ENCODE measurements at places on chromosomes 4 and X.

DNA sequence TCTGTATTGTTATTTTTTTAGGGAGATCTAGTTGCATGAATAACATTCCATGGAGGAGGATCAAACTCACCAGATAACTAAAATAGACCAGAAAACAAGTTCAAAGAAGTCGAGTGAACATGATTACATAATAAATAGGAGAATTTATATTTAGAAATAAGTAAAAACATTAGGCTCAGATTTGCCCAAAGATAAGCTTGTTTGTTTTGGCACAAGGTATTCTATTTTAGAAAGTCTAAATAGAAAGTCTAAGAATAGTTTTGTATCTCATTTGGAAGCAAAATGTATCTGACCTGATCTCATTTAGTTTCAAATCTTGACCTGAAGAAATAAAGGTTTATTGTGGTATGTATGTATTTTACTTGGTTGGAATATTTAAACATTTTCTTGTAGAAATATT, 670.6 kb upstream of the GALNTL6 start:
- no peak for DNase-seq

DNA sequence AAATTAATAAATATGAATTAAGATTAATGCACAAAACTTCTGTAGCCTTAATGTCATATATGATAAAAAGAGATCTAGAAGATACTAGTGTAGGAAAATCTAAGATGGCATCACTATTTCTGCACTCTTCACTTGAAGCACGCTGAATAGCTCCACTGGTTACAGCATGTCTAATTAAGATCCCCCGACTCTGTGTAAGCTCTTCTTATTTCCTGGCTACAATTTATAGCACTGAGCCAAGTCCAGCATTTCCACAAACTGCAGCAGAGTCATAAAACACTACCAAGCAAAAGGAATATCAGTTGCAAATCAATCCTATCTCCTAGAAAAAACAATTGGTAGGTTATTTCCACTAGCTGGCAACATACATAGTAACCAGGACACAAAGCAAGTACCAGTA, 1.3 kb upstream of the CCNA2 start:
- no peak for DNase-seq

DNA sequence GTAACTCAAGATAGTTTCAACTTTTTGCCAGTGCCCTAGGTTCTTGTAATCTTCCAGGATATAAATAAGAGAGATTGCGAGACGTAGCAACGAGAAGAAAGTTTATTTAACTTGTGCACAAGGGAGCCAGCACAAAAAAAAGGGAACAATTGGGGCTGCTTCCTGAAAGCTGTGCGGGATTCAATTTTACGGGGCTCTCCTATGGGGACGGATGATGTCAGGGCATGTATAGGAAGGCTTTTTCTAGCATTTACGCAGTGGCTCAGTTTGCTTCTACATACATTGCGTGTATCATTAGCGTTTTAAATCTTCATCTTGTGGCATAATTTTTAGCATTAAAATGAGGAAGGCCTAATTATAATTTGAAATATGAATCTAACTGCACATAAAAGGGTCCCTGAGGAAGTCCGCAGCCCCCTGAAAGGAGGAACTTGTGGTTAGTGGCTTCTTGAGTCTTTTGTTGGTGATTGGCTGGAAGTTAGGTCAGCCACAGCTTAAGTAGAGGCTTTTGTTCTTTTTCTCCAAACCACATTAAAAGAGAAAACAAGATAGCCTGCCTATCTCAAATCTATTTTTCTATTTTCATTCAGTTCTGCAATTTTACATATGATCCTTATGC, 668.2 kb upstream of the NDST4 start:
- no peak for DNase-seq

DNA sequence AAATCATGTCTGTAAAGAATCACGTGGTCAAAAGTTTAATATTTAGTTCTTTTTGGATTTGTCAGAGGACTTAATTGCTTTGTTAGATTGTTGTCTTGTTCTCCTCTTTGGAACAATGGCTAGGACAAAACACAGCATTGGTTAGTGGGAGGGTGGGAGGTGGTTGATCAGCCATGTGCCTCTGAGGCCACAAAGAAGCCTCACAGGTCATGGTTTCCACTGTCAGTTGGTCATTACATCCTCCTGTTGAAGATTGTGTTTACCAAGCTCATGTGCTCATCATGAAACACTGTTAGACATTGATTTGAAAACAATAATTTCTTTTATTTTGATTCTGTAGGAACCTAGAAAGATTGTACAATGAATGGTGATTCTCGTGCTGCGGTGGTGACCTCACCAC, 31.9 kb downstream of the ADD1 start:
- DNase-seq: no peak

GRCh38 chr4:5863461-5864113, 29.3 kb downstream of the CRMP1 start:
- DNase-seq: no peak

GRCh38 chrX:114344756-114345349, 239.0 kb upstream of the HTR2C start:
- DNase-seq: no peak

DNA sequence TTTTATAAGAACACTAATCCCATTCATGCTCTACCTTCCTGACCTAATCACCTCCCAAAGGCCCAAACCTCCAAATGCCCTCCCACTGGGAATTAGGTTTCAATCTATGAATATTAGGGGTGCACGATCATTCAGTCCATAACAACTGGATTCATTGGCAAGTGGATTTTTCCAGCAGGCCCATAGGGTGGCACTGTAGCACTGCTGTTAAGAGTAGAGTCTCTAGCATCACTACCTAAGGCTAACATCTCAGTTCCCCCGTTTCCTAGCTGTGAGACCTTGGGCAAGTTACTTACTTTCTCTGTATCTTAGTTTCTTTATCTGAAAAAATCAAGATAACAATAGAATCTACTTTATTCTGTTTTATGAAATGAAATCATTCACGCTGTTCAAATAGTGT, 315.8 kb downstream of the STIM2 start:
- no peak for DNase-seq

GRCh38 chr4:2085496-2085901, 26.4 kb downstream of the NAT8L start:
- DNase-seq: no peak

DNA sequence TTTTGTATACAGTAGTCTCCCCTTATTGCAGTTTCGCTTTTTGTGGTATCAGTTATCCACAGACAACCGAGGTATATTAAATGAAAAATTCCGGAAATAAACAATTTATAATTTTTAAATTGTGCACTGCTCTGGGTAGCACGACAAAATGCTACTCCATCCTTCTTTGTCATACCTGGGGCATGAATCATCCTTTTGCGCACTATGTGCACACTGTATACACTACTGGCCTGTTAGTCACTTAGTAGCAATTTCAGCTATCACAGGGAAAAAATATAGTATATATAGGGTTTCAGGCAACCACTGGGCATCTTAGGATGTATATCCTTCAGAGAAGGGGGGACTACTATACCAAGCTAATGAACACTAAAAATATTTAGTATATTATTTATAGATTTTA, 198.8 kb upstream of the FAT4 start:
- no peak for DNase-seq

DNA sequence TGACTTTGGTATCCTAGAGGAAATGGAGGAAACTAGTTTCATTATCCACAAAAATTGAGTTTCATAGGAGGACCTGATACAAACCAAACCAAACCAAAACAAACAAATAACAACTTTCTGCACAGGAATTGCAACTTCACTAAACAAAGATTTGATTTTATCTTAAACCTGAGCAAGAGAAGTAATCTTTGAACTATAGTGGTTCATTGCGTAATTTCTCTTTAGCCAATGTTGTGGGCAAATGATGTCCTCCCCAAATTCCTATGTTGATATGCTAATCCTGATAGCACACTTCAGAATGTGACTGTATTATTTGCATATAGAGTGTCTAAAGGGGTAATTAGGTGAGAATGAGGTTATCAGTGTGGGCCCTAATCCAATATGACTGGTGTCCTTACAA, 102.4 kb downstream of the CAMK2D start:
- no peak for DNase-seq

DNA sequence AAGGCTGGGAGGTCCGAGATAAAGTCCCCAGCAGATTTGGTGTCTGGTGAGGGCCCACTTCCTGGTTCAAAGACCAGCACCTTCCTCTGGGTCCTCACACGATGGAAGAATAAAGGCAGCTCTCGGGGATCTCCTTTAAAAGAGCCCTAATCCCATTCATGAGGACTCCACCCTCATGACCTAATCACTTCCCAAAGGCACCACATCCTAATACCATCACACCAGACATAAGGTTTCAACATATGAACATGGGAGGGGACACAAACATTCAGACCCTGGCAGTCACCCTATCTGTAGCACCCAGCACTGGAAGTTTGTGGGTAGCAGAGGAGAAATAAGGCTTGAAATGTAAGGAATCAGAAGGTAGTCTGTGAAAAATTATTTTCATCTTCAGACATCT, 112.9 kb upstream of the NOCT start:
- DNase-seq: no peak

GRCh38 chr4:105462576-105462975, 11.3 kb downstream of the PPA2 start:
- no peak for DNase-seq

DNA sequence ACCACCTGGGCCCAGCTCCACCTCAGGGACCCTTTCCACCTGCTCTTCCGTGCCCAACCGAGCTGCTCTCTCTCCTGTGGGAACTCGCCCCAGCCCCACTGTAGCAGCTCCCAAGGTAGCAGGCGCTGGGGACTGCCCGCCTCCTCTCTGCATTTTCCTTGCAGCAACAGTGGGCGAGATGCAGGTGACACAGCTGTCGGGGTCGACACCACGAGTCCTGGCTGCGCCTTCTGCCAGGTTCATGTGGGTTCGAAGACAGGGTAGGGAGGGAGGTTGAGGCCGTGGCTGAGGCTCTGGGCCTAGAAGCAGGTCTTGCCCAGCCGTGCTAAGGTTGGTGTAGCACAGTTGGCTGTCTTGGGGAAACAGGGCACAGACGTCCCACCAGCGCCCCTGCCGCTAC, 245.2 kb upstream of the FSTL5 start:
- DNase-seq: no peak

DNA sequence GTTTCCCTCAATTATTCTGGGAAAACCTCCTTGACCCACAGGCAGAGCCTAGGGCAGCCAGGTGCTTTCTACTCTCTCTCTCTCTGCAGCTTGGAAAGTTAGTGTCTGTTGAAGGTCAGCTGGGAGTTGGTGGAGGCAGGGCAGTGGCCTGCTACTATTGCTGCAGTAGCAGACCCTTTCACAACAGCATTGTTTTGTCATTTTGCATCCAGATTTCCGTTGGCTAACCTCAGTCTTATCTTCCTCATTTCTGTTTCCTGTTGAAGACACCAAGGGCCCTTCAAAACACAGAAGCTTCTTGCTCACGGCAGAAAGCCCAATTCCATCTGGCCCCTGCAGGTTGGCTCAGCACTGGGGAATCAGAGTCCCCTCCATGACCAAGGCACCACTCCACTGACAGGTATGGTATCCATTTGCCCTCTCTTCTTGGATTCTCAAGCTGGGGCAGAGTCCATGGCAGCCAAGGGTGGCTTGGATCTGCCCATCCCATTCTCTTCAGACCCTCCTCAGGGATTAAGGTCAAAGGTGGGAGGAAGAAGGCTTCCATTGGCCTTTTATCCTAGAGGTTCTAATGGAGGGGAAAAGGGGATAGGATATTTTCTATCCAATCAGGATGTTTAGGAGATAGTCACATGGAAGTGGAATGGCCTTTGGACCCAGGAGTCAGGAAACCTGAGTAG, 24.6 kb downstream of the VSIG4 start:
- no peak for DNase-seq

DNA sequence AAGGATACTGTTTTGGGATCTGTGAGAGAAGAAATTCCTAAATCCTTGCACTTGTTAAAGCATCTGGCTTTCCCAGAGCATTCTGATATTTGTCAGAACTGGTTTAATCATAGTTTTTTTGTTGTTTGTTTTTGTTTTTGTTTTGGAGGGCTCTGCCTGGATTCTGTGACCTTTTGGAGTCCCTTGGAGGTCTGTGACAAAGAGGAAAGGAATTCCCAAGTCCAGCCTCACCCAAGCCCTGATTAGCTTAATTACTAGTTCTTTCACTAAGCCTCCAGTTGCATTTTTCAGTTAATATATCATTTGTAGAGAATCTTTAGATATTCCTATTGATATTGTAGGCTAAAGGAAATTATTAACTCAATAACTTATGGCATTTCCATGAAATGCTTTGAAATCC, 711 bp downstream of the ACE2 start:
- DNase-seq: no peak

DNA sequence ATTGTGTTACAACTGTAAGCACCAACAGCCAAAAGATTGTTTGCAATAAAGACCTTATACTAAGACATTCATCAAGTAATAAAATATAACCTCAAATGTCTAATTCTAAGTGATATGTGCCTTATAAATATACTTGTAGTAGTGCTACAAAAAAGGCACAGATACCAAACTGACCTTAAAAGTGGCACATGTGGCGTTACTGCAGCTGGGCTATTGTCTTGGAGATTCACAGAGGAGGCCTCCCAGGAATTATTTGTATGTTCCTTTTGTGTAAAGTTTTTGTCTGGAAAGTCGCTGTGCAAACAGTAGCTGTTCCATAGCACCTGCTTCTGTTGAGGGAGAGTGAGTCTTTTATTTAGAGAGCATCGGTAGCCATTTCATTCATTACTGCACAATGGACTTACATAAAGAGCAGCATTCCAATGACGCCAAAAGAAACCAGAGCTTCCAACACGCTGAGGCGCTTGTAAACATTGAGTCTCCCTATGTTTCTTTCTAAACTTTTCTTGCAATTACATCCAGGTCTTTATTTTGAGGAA, 143.7 kb downstream of the RPA4 start:
- no peak for DNase-seq

DNA sequence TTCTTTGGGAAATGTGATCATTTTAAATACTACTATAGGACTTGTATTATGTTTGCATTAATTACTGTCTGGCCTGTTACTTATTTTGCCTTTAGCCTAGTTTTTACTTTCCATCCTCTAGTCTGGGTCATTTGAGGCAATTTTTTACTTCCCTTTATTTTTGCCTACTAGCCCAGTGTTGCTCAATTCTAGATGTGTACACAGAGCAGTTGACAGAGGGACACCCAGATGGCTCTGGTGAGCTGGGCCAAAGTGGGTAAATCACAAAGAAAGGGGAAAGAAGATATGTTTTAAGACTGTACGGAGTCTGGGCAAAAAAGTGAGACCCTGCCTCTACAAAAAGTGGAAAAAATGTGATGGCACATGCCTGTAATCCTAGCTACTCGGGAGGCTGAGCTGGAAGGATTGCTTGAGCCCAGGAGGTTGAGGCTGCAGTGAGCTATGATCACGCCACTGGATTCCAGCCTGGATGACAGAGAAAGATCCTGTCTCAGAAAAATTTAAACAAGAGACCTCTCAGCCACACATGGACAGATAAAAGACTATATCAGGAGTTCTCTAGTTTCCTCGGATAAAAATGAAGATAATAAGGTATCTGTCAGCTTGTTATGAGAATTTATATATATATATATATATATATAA, 35.7 kb downstream of the APOO start:
- DNase-seq: no peak

DNA sequence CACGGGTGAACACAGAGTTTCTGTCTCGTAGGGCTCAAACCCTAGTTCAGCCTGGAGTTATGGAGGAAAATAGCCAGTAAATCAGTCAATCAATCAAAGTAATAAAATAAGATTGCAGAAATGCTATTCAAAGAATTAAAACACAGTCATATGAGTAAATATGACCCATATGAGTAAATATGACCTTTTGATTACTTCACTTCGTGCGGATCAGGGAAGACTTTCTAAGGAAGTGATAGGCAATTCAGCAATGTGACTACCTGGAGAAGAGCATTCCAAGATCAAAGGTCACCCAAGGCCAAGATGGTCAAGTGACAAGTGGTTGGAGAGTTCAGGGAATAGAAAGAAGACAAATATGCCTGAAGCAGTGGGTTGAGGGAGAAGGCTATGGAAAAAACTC, 722.6 kb downstream of the ADGRL3 start:
- DNase-seq: no peak

GRCh38 chr4:29153642-29154041, 1566.5 kb upstream of the PCDH7 start:
- DNase-seq: no peak

All from activated naive CD8-positive, alpha-beta T cell treated with anti-CD3 and anti-CD28 coated beads, Interleukin-2, amount 50 U/mL, for 16 hours (primary cell).